ENCODE measurements at places on chromosomes 2 and 18. TPM values are rescaled to one million over a fixed set of nuclear protein-coding genes. Genes with fewer than 3 reads are reported as not detected.

The ZFAND2B gene
- total RNA-seq = 11.5 TPM

The ALK gene
- 0.52 TPM for total RNA-seq

The CAVIN2 gene
- total RNA-seq = 19.3 TPM

The MRPL33 gene
- total RNA-seq = 121 TPM

The MPP4 gene
- under 0.01 TPM for total RNA-seq

The TBR1 gene
- total RNA-seq = not detected

The MZT2A gene
- 27.7 TPM for total RNA-seq

The FAP gene
- total RNA-seq = 70.5 TPM

The CD8B gene
- total RNA-seq = 1.0 TPM

The CYS1 gene
- 4.7 TPM for total RNA-seq

The IL18R1 gene
- total RNA-seq = 0.52 TPM

The CAPN14 gene
- not detected for total RNA-seq

The PREPL gene
- total RNA-seq = 73.6 TPM

The CENPO gene
- 6.8 TPM for total RNA-seq

The CCDC85A gene
- total RNA-seq = 4.7 TPM

The CRIM1 gene
- 44.9 TPM for total RNA-seq

The XIRP2 gene
- 38.6 TPM for total RNA-seq

The DIPK1C gene
- total RNA-seq = 5.2 TPM

The UGT1A3 gene
- total RNA-seq = not detected

The TMEM150A gene
- total RNA-seq = 4.7 TPM

The SOX11 gene
- 18.3 TPM for total RNA-seq

The PAIP2B gene
- total RNA-seq = 5.7 TPM

The EFR3B gene
- 4.7 TPM for total RNA-seq

The FBLN7 gene
- 9.9 TPM for total RNA-seq

The CREG2 gene
- 1.6 TPM for total RNA-seq

The CXCR1 gene
- total RNA-seq = 0.52 TPM

The MAP3K19 gene
- total RNA-seq = not detected

The SUPT7L gene
- total RNA-seq = 16.7 TPM

The FBXO36 gene
- total RNA-seq = 2.1 TPM

The IRS1 gene
- total RNA-seq = 13.0 TPM

The ASAP2 gene
- total RNA-seq = 17.7 TPM

The PLEKHM3 gene
- total RNA-seq = 20.9 TPM

The SLC14A1 gene
- total RNA-seq = 14.6 TPM

The AMMECR1L gene
- total RNA-seq = 9.9 TPM

The XDH gene
- not detected for total RNA-seq

The ECEL1 gene
- total RNA-seq = 1.0 TPM

The GAL3ST2 gene
- not detected for total RNA-seq

The MOGAT1 gene
- total RNA-seq = not detected

The SATB2 gene
- 3.7 TPM for total RNA-seq

The NYAP2 gene
- total RNA-seq = 0.52 TPM

The PRKAG3 gene
- total RNA-seq = 9.9 TPM

The ACMSD gene
- not detected for total RNA-seq

The ZNF396 gene
- total RNA-seq = 1.6 TPM

The FBXO15 gene
- 1.0 TPM for total RNA-seq

The MC5R gene
- total RNA-seq = 1.6 TPM

The THSD7B gene
- total RNA-seq = 2.1 TPM

The ALPG gene
- total RNA-seq = not detected

The PMS1 gene
- total RNA-seq = 39.1 TPM

The ARHGEF4 gene
- total RNA-seq = 11.5 TPM

The UPP2 gene
- not detected for total RNA-seq

The IL36G gene
- not detected for total RNA-seq

The PDE11A gene
- total RNA-seq = 1.0 TPM

The SIX3 gene
- total RNA-seq = not detected

The FAM110C gene
- under 0.01 TPM for total RNA-seq

The CHRND gene
- total RNA-seq = 32.9 TPM

The TPGS2 gene
- 28.2 TPM for total RNA-seq

The AMER3 gene
- total RNA-seq = not detected

The RNF125 gene
- 9.4 TPM for total RNA-seq
